T-helper 2 cell treated with Interferon-gamma antibody and Interleukin-4, amounts not matched to agents 5 μg/mL and 100 μg/mL, for 36 hours (primary cell): ENCODE measurements at places on chromosomes 1 and 21.
A peak's percentile ranks its signal among the peaks of the same experiment; 100 is the strongest.

DNA sequence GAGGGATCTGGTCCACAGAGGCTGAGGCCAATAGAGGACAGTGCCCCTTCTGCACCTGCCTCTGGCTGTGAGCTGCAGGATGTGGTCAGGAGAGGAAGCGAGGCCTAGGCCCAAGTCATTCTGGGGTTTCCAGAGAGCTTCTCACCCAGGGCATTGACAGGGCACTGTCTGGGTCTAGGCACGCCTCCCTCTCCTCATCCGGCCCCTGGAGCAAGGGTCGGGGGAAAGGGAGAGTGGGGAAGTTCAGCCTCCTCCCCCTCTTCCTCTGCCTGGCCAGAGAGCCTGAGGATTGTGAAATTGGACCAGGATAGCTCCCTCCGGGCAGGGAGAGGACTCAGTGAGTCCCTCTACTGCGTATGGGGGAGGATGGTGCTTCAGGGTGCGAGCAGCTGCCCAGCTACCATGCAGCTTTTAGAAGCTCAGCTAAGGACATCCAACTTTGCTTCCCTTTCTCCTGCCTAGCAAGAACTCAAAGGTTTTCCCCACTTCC, 6.3 kb upstream of the INAVA start:
- peak overlapping the region; percentile 10 for H3K4me3 ChIP-seq
- peaks cover 35% of the 10 kb centered on the region for H3K4me1 ChIP-seq
- H3K27me3 ChIP-seq = peaks cover 46% of the 10 kb centered on the region
- no peak overlapping the region for H3K27ac ChIP-seq
- no peaks in the 10 kb centered on the region for H3K36me3 ChIP-seq
- peak; percentile 65 for DNase-seq

DNA sequence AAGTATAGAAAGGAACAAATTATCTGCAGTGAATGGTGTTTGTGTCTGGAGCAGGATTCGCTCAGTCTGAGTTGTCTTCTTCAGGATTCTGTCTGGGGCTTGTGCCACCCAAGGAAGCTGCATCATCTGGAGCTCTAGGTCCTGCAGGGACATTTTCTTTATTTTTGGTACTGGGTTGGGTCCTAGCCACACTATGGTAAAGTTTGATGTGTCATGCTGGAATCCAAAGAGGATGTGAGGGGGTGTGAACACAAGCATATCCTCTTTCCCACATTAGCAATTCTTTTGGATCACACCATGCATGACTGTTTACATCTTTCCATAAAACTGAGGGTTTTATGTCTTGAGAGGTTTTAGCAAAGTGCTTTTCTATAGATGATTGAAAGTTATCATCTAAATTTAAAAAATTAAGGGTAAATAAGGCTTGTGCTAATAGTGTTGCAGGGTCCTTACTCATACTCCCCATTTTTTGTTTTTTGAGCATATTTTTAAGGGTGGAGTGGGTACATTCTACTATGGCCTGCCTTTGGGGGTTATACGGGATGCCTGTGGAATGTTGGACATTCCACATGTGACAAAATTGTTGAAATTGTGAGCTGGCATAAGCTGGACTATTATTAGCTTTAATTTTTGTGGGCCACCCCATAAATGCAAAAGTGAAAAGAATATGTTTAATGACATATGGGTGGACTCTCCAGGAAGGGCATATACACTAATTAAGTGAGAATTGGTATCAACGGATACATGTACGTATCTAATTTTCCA, 152.0 kb upstream of the HMCN1 start:
- H3K36me3 ChIP-seq = peaks cover 34% of the 10 kb centered on the region
- no peak overlapping the region for H3K4me3 ChIP-seq
- no peak overlapping the region for H3K27ac ChIP-seq
- no peaks in the 10 kb centered on the region for H3K4me1 ChIP-seq
- DNase-seq = no peak

GRCh38 chr1:230891413-230891812, 23.1 kb upstream of the C1orf198 start:
- H3K4me3 ChIP-seq = no peak overlapping the region
- no peak overlapping the region for H3K27ac ChIP-seq
- peaks cover 7% of the 10 kb centered on the region for H3K27me3 ChIP-seq

DNA sequence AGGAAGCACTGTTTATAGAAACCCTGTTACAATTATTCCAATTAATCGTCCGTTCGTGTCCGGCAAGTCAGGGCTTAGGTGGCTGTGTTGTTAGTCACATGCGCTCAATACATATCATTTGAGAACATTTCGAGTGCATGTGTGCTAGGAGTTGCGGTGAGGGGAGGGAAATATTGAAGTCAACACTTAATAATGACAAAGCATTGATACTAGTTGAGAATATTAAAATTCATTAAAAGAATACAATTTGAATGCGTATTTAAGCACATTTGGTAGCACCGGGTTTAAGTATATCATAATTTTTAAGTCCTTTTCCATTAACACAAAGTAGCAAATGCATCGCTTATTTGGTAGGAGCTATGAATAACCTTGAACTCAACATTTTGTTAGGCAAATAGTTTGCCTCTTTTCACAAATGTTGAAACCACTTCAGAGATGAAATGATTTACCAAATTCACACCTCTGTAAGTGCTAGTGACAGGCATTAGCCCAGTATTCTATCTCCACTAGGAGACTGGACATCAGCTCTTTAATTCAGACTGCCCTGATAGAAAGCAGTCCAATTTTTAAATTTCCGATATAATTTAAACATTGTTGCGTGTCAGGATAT, 1.1 kb upstream of the SERBP1 start:
- no peaks in the 10 kb centered on the region for H3K27me3 ChIP-seq
- peak overlapping the region; percentile 97 for H3K27ac ChIP-seq
- peaks cover 32% of the 10 kb centered on the region for H3K36me3 ChIP-seq
- peaks cover 44% of the 10 kb centered on the region for H3K4me1 ChIP-seq

DNA sequence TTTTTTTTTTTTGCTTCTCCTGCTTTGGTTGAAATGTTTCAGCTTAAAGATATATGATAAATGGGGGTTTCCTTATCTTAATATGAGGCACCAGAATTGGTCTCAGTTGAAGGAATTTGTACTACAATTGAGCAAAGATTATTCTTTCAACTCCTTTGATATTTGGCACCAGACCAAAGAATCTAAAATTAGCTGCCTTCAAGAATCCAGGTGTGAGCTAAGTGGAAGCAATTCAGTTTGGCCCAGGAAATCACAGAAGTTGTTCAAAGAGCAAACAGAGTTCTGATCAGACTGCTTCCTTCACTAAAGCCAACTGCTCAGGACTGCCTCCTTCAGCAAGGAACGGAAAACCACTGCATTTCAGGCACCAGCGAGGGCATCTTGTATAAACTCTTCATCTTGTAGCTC, 68.3 kb upstream of the BCAR3 start:
- DNase-seq = no peak
- H3K4me3 ChIP-seq = no peak overlapping the region
- peaks cover 3% of the 10 kb centered on the region for H3K27me3 ChIP-seq

DNA sequence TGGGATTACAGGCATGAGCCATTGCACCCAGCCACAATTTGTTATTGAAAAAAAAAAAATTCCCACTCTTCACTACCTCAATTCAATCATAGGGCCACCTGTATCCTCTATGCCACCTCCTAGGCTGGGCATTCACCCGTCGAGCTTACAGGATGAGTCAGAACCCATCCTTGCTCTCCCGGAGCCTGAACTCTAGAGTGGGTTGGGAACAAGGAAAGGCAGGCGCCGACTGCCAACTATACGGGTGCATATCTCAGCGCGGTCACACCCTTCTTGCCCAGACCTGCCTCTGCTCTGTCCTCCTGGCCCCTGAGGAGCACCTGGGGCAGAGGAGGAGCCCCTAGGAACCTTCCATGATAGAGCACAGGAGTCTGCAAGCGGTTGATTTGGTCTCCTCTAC, 21.4 kb upstream of the LBR start:
- DNase-seq = no peak
- peaks cover 40% of the 10 kb centered on the region for H3K4me1 ChIP-seq
- no peak overlapping the region for H3K4me3 ChIP-seq
- H3K27me3 ChIP-seq = peaks cover 3% of the 10 kb centered on the region

DNA sequence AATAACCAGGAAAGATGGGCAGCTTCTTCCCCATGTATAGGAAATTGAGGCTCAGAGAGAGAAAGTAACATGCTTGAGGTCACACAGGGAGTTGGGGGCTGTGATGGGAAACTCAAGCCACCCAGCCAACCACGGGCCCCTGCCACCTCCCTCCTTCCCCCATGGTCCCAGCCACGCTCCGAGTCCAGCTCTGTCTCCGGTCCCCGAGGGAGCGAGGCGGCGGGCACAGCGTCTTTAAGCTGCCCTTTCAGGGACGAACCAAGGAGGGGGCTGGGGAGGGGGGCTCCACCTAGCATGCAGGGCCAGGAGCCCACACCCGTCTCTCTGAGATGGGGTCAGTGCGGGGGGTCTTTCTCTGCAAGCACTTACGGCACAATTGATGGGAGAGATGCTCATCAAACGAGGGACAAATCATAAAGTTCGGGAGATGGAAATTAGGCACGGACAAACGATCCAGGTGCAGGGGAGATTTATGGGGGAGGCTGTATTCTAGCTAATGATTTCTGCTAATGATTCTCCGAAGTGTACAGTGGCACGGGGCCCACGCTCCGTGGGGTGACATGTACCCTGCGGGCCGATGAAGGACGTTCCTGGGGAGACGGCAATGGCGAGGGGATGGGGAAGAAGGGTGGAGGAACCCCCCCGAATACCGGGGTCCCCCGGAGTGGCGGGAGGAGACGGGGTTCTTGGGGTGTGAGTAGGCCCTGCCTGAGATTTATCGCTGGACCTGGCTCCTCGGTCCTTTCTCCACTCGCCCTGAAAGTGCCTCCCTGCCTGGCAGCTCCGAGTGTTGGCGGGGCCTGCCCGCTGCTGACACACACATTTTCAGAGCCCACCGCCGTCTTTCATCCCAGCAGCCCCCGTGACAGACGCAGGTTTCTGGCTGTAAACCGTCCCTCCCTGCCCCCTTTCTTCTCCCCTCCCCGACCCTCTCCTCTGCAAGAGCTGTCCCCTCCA, 31.2 kb upstream of the CASZ1 start:
- H3K27ac ChIP-seq = no peak overlapping the region
- DNase-seq = no peak
- no peak overlapping the region for H3K4me3 ChIP-seq
- H3K27me3 ChIP-seq = peaks cover 15% of the 10 kb centered on the region
- H3K36me3 ChIP-seq = no peaks in the 10 kb centered on the region
- H3K4me1 ChIP-seq = peaks cover 3% of the 10 kb centered on the region

DNA sequence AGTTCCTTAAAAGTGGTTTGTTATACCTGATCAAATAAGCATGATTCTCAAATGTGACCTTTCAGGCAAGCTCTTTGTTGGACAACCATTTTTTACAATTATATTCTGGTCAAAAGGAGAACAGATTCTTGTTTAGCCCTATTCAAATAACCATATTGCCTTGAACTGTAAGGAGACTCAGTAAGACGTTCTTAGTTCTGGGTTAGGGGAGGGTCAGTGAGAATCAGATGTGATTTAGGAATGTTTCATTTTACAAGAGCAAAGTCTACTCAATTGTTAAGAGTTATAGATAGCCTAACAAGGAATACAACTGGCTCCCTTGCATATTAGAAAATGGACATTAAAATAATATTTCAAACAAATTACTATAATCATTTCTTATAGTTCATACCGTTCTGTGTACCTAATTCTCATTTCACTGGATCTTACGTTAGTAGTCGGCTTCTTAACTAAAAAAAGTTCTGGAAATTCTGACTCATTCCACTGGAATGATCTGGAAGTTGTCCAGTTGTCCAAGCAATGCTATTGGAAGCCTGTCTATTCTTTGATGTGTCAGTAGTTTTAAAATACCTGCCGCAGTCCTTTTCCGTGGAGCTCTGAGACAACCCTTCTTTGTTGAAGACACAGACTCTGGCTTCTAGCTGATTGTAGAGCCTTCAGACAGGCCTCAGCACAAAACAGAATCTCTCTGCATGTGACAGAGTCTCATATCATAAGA, 88.8 kb downstream of the MAST2 start:
- peaks cover 6% of the 10 kb centered on the region for H3K36me3 ChIP-seq
- no peaks in the 10 kb centered on the region for H3K27me3 ChIP-seq
- no peak overlapping the region for H3K27ac ChIP-seq
- H3K4me3 ChIP-seq = no peak overlapping the region
